ENCODE measurements at places on chromosomes 1 and 21. TPM values are rescaled to one million over a fixed set of nuclear protein-coding genes. Genes with fewer than 3 reads are reported as not detected.

- DNase-seq: no peak
Measured at GRCh38 chr1:24980836-24981630, 51.0 kb upstream of the RUNX3 start.

DNA sequence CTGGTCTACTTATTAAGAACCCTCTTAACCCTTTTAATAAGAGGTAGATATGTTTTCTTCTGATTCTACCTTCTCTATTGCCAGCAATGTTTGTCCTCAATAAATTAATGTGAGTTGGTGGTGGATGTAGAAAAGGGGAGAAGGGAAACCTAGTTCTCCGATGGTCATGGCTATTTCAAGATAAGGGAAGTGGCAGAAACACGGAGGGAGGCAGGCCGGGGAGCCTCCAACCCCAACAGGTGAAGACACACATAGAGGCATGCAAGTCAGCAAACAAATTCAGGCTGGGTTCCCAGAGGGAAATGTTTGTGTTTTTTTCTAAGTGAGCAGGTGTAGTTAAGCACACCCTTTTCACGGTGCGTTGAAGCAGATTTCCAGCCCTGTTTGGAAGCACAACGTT, 31.0 kb upstream of the CLDN14 start:
- no peak for DNase-seq

DNA sequence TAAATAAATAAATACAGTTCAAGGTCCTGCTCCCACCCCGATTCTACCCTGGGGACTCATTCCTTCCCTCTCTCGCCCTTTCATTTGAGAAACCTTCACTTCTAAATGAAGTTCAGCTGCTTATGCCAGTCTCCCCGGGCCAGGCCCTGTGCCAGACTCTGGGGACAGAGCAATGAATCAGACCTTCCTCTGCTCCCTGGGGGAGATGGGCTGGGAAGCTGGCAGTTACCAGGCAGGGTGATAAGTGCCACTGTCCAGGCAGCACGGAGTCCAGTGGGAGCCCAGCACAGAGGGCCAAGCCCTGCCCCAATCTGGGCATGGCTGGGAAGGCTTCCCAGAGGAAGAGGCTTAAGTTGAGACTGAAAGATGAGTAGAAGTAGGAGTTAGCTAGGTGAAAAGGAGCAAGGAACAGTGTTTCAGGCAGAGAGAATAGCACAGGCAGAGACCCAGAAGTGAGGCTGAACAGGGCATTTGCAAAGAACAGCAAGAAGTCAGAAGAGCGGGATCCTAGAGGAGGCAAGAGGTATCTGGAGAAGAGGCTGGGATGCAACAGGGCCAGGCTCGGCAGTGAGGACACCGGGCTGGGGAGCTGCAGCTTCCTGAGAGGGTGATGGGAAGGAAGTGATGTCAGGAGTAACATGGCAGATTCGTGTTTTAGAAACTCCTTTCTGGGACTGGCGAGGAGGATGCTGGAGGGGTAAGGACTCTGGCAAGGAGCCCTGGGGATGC, 13.5 kb downstream of the KCNQ4 start:
- peak; percentile 77 for DNase-seq

GRCh38 chr1:210907251-210907805, 226.6 kb downstream of the KCNH1 start:
- DNase-seq: no peak

DNA sequence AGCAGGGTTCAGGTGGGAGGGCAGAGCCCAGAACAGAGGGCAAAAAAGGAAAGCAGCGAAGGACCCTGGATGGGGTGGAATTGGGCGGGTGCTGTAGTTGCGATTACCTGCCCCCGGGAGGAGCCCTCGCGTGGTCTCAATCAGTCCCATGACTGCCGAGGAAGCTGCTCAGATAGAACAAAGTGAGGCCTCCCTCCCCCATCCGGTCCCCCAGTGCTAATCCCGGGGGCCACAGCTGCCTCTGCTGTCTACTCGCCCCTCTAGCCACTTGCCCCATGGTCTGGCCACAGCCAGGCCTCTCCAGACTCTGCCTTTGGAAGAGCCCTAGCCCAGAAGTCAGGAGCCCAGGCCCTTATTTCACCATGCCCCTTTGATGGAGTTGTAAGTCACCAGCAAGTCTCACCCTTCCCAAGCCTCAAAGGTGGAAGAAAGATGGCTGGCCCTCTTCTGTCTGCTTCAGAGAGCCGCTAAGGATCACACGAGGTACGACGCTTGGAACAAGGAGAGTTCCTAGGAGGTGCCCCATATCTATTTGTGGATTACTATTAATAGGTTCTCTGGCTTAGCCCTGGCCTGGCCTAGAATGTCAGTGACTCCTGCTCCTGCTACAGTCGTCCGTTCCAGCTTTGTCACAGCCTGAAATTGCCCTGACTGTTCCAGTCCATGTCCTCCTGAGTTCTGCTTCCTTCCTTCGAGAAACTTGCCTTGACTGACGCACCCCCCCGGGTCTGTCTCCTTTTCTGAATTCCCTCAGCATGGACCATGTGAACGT, 16.4 kb downstream of the ECHDC2 start:
- peak; percentile 29 for DNase-seq

Gene MSH4
- not detected for total RNA-seq

Gene KRTAP13-2
- not detected for total RNA-seq

Gene OR2L3
- total RNA-seq: not detected

Gene DENND2C
- total RNA-seq: 0.84 TPM

Gene TRABD2B
- not detected for total RNA-seq
